ENCODE measurements at places on chromosomes 6 and 20.

DNA sequence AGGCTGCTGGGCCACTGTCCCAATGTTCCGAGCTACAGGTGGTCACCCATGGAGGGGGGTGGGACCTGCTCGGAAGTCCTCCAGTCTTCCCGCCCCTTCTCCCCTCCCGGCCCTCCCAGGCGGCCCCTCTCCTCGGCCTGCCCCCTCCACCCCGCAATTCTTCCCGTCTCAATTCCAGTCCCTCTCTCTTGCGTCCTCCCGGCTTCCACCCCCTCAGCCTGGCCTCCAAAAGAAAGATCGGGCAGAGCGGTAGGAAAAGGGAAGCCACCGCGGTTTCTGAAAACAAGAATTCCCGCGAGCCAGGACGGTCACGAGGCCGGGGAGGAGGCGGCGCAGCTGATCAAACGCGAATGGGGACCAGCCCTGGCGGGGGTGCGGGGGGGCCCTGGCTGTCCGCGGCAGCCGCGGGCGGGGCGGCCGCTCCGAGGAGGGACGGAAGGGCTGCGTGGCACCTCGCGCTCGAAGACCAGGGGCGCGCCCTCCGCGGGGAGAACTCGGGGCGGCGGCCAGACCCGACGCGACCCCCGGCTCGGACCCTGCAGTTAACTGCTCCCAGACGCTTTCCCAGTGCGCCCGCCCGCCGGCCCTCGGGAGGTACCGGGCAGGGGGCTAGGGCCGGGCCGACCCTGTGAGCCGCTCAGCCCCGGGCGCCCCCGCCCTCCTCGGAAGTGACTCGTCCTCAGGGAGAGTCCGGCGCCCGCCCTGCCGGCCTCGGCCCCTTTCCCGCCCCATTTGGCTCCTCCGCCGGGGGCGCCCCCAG, 1.0 kb downstream of the PXDC1 start:
- no peak for DNase-seq

GRCh38 chr6:41371461-41371991, 36.1 kb downstream of the NCR2 start:
- no peak for DNase-seq

DNA sequence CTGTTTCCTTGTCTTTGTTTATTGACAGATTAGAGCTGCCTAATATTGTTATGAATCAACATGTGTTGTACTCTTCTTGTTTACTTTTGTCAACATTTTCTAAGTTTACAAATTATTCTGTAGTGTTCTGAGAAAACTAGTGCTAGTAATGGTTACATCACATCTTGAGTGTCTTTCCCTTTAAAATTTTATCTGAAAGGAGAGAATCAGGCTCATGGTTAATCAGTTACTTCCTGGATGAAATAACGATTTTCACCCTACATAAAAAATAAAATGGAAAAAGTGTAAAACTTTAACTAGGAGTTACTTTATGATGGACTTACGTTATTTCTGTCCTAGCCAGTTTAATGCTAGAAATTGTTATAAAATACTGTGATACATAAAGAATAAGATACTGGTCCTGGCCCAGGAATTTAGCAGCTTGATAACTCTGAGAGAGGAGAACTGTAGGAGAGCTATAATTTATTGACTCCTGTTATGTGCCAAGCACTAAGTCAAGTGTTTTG, 26.4 kb upstream of the BMP5 start:
- no peak for DNase-seq

DNA sequence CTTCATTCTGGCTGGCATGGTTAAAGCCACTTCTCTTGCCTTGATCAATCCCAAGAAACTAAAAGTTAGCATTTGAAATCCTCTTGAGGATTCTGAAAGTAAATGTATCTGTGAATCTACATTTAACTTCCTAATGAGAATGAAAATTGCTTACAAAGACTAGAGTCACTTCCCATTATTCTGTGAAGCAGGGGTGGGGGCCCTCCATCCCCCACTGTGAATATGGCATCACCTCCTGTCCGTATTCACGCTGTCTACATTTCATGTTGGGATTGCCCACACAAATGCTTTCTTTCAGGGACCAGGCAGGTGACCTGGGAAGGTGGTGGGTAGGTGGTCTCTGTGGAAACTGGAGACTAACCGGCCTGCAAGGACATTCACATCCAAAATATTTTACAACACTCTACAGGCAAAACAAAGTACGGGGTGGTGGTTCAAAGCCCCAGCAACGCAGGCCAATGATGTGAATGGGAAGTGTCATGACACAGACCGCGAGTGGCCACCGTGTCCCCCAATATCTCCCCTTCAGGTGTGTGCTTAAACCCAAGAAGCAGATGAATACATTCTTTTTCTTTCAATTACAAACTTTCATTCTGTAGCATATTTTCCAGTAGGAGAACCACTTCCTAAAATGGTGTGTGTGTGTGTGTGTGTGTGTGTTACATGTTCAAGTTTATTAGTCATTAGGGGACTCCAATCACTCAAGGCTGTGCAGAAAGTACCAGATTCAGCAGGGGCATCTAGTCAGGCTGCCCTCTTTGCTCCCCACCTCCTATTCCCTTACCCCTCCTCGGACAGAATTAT, 132.2 kb downstream of the PRND start:
- no peak for DNase-seq

- no peak for DNase-seq
Measured at GRCh38 chr6:170173335-170173881, 117.5 kb downstream of the DLL1 start.

GRCh38 chr6:169345146-169345545, 91.5 kb upstream of the THBS2 start:
- DNase-seq = no peak

- no peak for DNase-seq
Measured at GRCh38 chr6:37239526-37239925, 18.0 kb upstream of the TBC1D22B start.

DNA sequence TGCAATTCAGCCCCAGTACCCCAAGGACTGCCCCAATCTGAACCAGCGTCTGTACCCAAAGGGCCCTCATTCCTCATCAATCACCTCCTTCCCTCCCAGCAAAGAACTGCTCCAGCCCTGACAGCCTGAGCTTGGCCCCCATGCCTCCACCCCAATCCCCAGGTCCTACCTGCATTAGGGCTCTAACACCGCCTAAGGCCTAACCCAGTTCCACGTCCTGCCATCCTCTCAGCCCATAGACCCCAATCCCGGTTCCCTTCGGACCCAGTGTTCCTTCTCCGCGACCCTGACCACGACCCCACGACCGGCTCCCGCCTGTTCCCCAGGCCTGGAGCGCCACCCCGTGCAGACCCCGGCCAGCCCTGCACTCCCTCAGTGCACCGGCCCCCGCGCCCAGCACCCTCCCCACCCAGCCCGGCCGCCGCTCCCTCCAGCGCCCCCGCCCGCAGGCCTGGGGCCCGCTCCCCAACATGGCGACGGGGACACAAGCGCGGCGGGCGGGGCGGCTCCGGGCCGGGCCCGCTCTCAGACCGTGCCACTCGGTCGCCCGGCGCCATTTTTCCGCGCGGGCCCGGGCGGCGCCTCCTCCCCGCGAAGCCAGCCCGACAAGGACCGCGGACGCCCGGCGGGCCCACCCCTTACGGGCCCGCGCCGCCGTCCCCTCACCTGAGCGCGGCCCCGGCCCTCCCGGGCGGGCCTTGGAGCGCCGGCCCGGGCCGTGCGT, 483 bp downstream of the NCOA6 start:
- DNase-seq = peak; percentile 64

DNA sequence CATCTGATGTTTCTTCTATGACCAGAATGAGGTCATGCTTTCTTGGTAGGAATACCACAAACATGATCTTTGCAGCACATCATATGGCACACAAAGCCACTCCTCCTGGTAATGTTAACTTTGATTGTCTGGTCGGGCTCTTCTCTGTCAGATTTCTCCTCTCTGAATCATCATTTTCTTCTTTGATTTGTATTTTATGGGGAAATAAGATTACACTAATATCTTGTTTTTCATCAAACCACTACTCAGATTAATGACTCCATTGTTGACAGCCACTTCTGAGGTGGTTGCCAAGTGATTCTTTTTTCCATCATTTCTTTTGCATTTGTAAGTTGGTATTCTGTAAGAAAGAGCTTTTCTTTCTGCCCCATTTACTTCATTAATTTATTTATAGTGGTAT, 29.5 kb downstream of the TRMT11 start:
- DNase-seq = no peak

GRCh38 chr6:56291302-56291917, 44.0 kb upstream of the COL21A1 start:
- DNase-seq = no peak

DNA sequence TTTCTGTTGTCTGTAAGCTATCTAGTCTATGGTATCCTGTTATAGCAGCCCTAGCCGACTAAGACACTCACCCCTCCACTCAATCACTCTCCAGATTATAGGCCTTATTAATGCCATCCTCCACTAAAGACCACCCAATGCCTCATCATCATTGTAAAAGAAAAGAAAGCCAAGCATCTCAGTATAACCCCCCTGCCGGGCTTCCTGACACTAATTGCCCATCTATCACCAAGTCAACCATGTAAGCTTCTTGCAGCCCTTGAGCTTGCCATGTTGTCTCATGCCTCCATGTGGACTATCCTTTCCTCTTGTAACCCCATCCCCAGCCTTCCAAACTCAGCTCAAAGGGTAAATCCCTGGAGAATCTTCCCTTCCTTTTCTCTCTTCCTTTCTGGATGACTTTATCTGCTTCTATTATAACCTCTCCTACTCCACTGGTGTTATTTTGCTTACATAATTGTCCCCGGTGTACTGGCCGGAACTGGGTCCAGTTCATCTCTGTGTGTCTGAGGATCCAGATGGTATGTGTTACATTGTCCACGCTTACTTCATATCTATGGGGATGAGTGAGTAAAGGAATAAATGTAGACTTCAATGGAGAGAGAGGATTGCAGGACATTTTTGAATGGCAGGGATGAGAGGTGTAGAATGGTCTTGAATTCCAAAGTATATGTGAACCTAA, 202.9 kb upstream of the SOX4 start:
- no peak for DNase-seq

- DNase-seq = no peak
Measured at GRCh38 chr6:122393351-122393896, 6.0 kb upstream of the HSF2 start.

- no peak for DNase-seq
Measured at GRCh38 chr6:109669811-109670210, 21.2 kb downstream of the AK9 start.

- no peak for DNase-seq
Measured at GRCh38 chr6:24566020-24566767, 71.4 kb downstream of the ALDH5A1 start.

DNA sequence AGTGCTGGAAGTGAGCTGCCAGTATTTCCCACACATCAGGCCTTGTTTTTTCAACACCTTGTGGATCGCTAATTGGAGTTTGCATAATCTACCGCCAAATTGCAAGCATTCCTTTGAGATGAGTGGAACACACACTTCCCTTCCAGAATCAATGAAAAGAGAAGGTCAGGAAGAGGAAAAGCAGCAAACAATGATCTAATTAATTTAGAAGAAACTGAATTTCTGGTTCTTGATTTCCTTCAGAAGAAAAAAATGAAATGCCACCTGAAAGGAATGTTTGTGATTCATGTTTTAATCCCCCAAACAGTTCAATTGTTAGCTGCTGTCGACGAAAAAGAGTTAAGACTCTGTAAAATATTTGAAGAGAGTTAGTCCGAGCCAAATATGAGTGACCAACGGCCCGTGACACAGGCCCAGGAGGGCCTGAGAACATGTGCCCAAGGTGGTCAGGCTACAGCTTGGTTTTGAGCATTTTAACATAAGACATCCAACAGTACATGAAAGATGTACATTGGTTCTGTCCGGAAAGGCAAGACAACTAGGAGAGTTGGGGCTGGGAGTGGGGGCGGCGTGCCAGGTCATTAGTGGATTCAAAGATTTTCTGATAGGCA, 182.3 kb downstream of the MTFR2 start:
- DNase-seq = no peak

DNA sequence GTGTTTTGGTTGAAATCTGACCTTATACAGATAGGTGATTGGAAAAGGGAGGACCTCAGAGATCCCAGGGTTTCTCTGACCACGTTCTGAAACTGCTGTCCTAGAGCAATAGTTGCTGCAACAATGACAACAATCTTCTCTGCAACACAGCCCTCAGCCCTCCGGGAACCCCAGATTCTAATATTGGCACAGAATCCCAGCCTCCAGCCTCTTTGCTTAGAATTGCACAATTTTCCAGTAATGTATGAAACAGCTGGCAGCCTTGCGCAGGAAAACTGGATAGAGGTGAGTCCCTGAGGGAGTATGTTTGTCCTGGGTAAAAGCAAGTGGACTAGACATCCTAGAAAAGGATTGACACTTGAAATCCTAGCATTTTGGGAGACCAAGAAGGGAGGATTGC, 30.4 kb upstream of the PNRC1 start:
- DNase-seq = no peak

DNA sequence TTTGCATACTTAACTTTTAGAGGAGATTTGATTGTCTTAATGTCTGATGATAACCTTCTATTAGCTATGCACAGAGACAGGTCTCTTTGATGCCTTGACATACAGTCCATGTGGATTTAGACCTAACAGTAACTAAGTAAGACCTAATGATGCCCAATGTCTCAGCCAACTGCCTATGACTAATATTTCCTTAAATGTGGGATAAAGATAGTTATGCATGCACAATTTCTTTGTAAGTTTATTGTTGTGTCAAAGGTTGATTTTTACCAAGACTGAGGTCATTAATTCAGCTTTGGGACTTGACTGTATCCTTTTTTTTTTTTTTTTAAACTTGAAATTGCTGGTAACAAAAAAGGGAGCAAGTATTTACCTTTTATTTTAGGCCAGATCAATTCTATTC, 450.0 kb downstream of the HAO1 start:
- DNase-seq = no peak

GRCh38 chr6:97668716-97669115, 385.7 kb upstream of the MMS22L start:
- no peak for DNase-seq

DNA sequence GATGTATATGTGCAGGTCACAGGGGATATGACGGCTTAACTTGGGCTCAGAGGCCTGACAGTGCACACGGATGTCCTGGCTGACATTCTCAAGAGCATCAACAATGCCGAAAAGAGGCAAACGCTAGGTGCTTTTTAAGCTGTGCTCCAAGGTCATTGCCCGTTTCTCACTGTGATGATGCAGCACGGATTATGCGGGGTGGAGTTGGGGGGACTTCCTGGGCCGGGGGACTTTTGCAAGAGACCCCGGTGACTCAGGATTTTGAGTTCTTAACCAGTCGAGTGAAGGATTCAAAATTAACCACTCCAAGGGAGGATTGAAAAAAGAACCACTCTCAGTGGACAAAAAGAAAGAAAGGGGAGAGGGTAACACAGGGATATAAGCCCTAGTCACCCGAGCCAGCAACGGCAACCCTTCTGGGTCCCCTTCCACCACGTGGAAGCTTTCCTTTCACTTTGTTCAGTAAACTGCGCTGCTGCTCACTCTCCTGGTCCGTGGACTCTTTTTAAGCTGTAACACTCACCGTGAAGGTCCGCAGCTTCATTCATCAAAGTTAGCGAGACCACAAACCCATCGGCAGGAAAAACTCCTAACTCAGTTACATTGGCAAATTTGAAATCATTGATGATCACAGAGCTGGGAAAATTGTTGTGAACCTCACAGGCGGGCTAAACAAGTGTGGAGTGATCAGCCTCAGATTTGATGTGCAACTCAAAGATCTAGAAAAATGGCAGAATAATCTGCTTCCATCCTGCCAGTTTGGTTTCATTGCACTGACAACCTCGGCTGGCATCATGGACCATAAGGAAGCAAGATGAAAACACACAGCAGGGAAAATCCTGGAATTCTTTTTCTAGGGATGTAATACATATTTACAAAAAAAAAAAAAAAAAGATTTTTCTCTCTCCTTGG, 199.3 kb downstream of the ARID1B start:
- DNase-seq = no peak
